ENCODE measurements at places on chromosomes 4 and X. TPM values are rescaled to one million over a fixed set of nuclear protein-coding genes. Genes with fewer than 3 reads are reported as not detected.

GRCh38 chr4:151646322-151646721 lies 114.5 kb downstream of the GATB start:
- H3K27ac ChIP-seq, result no peak overlapping the region
- H3K27me3 ChIP-seq, result no peaks in the 10 kb centered on the region
- H3K36me3 ChIP-seq, result no peaks in the 10 kb centered on the region
- H3K4me1 ChIP-seq, result no peaks in the 10 kb centered on the region
- H3K4me3 ChIP-seq, result no peak overlapping the region
- no peak for DNase-seq

GRCh38 chr4:17310269-17310652 lies 201.6 kb downstream of the QDPR start:
- H3K36me3 ChIP-seq, result no peaks in the 10 kb centered on the region
- H3K27me3 ChIP-seq, result no peaks in the 10 kb centered on the region
- no peak for DNase-seq
- H3K27ac ChIP-seq, result no peak overlapping the region
- no peaks in the 10 kb centered on the region for H3K4me1 ChIP-seq

- no peak for DNase-seq
- H3K36me3 ChIP-seq, result no peaks in the 10 kb centered on the region
- peaks cover 1% of the 10 kb centered on the region for H3K4me1 ChIP-seq
- no peak overlapping the region for H3K4me3 ChIP-seq
- H3K27ac ChIP-seq, result peak overlapping the region; percentile 14
These were observed 11.8 kb upstream of the LCORL start for GRCh38 chr4:18033111-18034085.

- DNase-seq, result no peak
- H3K27me3 ChIP-seq, result no peaks in the 10 kb centered on the region
- H3K36me3 ChIP-seq, result no peaks in the 10 kb centered on the region
- H3K27ac ChIP-seq, result no peak overlapping the region
- H3K4me3 ChIP-seq, result no peak overlapping the region
These were observed 789.0 kb downstream of the TECRL start for GRCh38 chr4:63620271-63620670.

GRCh38 chr4:86896596-86896995 lies 4.4 kb upstream of the C4orf36 start:
- H3K4me1 ChIP-seq, result no peaks in the 10 kb centered on the region
- H3K4me3 ChIP-seq, result no peak overlapping the region
- H3K36me3 ChIP-seq, result no peaks in the 10 kb centered on the region
- no peaks in the 10 kb centered on the region for H3K27me3 ChIP-seq
- H3K27ac ChIP-seq, result no peak overlapping the region

DNA sequence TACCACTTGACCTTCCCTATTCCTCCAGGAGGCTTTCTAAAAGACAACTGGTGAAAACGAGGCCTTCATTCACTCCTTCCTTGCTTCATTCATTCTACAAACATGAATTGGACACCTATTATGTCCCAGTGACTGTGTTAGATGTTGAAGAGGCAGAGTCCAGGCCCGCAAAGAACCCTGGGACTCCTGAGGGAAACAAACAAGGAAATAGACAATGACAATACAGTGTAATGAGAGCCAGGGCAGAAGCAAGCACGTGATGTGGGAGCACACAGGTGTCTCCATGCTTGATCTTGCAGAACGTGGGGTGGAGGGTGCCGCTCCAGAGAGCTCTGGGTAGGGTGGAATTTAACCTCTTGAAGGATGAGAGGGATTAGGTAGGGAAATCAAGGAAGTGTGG lies 137.6 kb upstream of the KLF3 start:
- DNase-seq, result no peak
- no peak overlapping the region for H3K27ac ChIP-seq
- H3K4me1 ChIP-seq, result no peaks in the 10 kb centered on the region
- no peaks in the 10 kb centered on the region for H3K36me3 ChIP-seq
- no peaks in the 10 kb centered on the region for H3K27me3 ChIP-seq
- no peak overlapping the region for H3K4me3 ChIP-seq

- no peak overlapping the region for H3K27ac ChIP-seq
- H3K4me3 ChIP-seq, result peak overlapping the region; percentile 14
- no peaks in the 10 kb centered on the region for H3K27me3 ChIP-seq
- no peak for DNase-seq
- no peaks in the 10 kb centered on the region for H3K36me3 ChIP-seq
- no peaks in the 10 kb centered on the region for H3K4me1 ChIP-seq
These were observed 317 bp upstream of the FRMPD4 start for GRCh38 chrX:12137951-12138360.

NIPAL1 gene
- 0.74 TPM for total RNA-seq

GRCh38 chr4:42104521-42104920 lies 47.9 kb downstream of the BEND4 start:
- no peak overlapping the region for H3K4me3 ChIP-seq
- no peak for DNase-seq
- H3K27me3 ChIP-seq, result no peaks in the 10 kb centered on the region
- no peaks in the 10 kb centered on the region for H3K36me3 ChIP-seq
- H3K4me1 ChIP-seq, result no peaks in the 10 kb centered on the region

- no peak overlapping the region for H3K4me3 ChIP-seq
- no peak for DNase-seq
- H3K27me3 ChIP-seq, result no peaks in the 10 kb centered on the region
- no peaks in the 10 kb centered on the region for H3K36me3 ChIP-seq
- H3K4me1 ChIP-seq, result no peaks in the 10 kb centered on the region
- no peak overlapping the region for H3K27ac ChIP-seq
These were observed 51.4 kb downstream of the FHL1 start for GRCh38 chrX:136198678-136199243.

RENBP gene
- total RNA-seq, result 4.0 TPM

MAGEB10 gene
- total RNA-seq, result not detected

DNA sequence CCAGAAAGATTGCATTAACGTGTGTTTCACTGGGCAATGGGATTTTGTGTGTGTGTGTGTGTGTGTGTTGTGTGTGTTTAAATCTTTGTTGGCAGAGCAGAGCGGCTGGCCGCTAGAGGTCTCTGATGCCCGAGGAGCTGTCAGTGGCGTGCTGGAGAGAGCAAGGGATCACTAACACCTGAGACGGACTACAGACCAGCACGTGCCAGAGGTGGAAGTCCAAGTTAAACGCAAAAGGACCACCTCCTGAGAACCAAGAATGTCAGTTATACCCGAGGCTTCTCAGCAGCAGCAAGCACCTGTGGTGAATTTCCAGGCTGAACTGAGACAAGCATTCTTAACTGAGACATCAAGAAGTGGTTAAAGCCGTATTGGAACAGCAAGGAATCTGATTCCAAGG lies 9.0 kb upstream of the SLC25A14 start:
- DNase-seq, result peak; percentile 15
- no peaks in the 10 kb centered on the region for H3K4me1 ChIP-seq
- H3K36me3 ChIP-seq, result no peaks in the 10 kb centered on the region
- no peak overlapping the region for H3K4me3 ChIP-seq
- H3K27me3 ChIP-seq, result no peaks in the 10 kb centered on the region
- H3K27ac ChIP-seq, result no peak overlapping the region

DNA sequence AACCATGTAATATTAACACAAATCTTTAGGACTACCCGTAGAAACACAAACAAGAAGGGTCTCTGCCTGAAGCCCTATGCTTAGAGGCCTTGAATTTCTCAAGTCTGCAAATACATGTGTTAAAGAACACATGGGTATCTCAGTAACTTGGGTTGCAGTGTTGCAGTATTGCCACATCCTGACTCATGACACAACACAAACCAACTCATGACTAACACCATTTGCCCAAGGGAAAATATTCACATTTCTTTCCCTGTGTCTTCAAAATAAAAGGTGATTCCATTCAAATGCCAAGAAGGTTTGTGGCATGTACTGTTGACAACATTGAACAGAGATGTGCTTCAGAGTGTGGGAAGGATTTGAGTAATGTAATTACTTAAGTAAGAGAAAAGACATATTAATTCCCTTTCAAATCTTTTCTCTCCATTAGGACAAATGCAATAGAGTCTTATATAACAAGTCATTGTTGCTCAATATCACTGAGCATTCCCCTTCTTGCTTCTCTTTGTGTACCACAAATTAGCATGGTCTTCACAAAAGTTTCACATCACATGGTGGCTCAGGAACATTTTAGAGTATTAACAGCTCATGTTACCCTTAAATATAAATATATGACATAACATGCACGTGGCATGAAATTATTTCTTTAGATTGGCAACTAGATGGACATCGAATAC lies 487.1 kb downstream of the STPG2 start:
- no peaks in the 10 kb centered on the region for H3K4me1 ChIP-seq
- no peaks in the 10 kb centered on the region for H3K27me3 ChIP-seq
- H3K36me3 ChIP-seq, result no peaks in the 10 kb centered on the region
- H3K27ac ChIP-seq, result no peak overlapping the region
- no peak for DNase-seq
- H3K4me3 ChIP-seq, result no peak overlapping the region

GRCh38 chrX:39011454-39012221 lies 210.4 kb downstream of the MID1IP1 start:
- H3K4me3 ChIP-seq, result no peak overlapping the region
- H3K4me1 ChIP-seq, result no peaks in the 10 kb centered on the region
- H3K27me3 ChIP-seq, result no peaks in the 10 kb centered on the region
- no peaks in the 10 kb centered on the region for H3K36me3 ChIP-seq
- no peak for DNase-seq

DNA sequence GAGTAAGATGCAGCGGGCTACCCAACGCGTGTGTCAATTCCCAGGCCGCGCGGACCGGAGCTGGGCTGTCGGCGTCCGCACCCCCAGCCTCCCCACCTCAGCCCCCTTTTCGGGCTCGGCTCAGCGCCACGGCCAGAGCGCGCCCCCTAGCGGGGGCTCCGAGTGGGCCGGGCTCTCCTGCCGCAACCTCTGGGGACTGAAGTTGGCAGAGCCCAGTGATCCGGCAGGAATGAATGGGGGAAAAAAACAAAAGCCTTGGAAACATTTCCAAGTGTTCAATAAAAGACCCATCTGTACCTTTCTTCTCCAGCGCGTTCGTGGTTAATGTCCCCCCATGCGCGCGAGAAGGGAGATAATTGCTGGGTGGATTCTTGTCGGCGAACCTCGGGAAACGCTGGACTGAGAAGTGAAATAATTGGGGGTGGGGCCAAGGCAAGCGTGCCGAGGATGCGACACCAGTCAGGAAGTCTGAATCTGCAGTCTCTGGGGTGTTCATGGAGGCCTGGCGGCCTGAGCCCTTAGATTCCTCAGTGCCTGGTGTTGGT lies 5.2 kb upstream of the ARX start:
- H3K27ac ChIP-seq, result no peak overlapping the region
- peak overlapping the region; percentile 22 for H3K4me3 ChIP-seq
- H3K4me1 ChIP-seq, result no peaks in the 10 kb centered on the region

DNA sequence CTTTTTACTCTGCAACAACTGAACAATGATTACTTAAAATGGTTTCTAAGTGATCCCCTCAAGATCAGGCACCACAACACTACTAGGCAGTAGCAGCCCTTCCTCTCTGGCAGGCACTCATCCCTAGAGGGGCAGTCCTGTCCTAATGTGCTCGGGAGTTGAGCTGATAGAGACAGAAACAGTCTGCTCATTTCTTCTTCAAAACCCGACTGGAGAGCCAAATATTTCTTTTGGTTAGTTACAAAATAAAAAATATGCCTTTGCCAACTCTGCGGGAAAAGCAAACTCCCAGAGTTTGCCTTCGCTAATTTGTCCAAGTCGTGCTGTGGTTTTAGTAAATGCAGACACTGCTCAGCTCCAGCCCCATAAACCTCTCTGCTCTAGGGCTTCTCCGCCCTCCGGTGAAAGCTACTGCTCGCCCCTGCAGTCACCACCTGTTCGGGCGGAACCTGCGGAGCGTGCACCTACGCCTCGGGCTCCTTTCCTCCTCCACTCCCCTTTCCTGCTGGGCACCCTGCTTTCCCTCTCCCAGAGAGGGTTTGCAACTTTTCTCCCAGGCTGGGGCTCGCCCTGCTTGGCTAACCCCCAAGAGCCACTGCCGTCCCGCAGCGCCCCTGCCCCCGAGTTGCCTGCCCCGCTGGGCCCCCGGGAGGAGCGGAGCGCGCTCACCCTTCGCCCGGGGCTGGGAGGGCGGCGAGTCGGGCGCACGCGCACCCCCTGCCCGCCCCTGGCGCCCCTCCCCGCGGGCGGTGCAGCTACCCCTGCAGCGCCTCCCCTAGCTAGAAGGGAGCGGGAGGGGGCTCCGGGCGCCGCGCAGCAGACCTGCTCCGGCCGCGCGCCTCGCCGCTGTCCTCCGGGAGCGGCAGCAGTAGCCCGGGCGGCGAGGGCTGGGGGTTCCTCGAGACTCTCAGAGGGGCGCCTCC lies at the start of gene NPNT:
Gene NPNT, plus strand, starts transcription at position 812 of the 923 bp plus-strand sequence. CDS start 182 bp downstream, outside the sequence.
- DNase-seq, result peak; percentile 23
- peak within 1 kb of the TSS; percentile 41 for H3K4me3 ChIP-seq
- H3K27me3 ChIP-seq, result no peaks in the 10 kb centered on the region
- peaks cover 6% of the 10 kb centered on the region for H3K4me1 ChIP-seq

DNA sequence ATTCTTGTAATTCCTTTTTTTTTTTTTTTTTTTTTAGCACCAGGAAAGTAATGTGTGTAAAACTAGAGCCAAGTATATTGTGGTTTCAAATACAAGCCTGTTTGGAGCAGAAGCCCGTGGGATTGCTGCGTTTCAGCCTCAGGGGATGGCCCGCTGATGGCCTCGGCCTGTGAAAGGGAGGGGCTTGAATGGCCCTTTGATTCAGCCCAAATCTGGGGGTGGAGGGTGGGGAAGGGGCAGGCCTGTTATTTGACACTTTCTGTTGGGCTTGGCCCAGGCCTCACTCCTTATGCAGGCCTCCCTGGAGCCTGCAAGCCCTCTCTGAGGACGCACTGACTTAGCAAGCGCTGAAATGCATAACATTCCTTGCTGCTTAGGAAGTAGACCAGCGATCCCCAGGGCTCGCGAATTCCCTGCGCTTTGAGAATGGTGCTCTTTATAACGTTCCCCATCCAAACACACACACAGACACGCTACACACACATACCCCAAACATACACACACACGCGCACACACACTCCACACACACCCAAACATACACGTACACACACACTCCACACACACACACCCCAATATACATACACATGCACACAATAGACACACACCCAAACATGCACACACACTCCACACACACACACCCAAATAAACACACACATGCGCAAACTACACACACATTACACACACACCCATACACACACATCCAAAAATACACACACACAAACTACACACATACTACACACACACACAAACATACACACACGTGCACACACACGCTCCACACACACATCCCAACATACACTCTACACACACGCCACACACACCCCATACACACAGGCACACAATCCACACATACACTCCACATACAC lies 29.6 kb downstream of the TLR10 start:
- peaks cover 7% of the 10 kb centered on the region for H3K4me1 ChIP-seq
- H3K27ac ChIP-seq, result peak overlapping the region; percentile 71
- H3K36me3 ChIP-seq, result no peaks in the 10 kb centered on the region
- peak; percentile 91 for DNase-seq
- H3K27me3 ChIP-seq, result no peaks in the 10 kb centered on the region
- H3K4me3 ChIP-seq, result peak overlapping the region; percentile 17

CENPVL2 gene
- total RNA-seq, result not detected

DNA sequence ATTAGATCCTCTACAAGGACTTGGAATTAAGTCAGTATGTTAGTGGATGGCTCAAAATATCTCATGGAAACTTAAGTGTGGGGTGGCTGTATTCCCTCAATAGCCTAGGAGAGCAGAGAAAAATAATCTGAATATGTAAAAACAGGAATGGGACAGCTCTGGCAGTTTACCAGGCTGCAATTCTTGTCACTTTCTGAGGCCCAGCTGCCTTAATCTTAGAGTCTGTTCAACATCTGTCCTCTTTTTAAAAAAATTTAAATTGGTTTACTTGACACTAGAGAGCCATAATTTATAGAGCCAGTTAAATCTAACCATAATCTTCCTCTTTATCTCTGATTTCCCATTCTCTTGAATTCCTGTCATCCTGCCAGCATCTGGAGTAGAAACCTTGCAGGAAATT lies 109.2 kb upstream of the CXCL13 start:
- H3K27me3 ChIP-seq, result no peaks in the 10 kb centered on the region
- no peak overlapping the region for H3K27ac ChIP-seq
- no peak for DNase-seq
- no peaks in the 10 kb centered on the region for H3K4me1 ChIP-seq
